ENCODE measurements at places on chromosomes 11 and 22.

DNA sequence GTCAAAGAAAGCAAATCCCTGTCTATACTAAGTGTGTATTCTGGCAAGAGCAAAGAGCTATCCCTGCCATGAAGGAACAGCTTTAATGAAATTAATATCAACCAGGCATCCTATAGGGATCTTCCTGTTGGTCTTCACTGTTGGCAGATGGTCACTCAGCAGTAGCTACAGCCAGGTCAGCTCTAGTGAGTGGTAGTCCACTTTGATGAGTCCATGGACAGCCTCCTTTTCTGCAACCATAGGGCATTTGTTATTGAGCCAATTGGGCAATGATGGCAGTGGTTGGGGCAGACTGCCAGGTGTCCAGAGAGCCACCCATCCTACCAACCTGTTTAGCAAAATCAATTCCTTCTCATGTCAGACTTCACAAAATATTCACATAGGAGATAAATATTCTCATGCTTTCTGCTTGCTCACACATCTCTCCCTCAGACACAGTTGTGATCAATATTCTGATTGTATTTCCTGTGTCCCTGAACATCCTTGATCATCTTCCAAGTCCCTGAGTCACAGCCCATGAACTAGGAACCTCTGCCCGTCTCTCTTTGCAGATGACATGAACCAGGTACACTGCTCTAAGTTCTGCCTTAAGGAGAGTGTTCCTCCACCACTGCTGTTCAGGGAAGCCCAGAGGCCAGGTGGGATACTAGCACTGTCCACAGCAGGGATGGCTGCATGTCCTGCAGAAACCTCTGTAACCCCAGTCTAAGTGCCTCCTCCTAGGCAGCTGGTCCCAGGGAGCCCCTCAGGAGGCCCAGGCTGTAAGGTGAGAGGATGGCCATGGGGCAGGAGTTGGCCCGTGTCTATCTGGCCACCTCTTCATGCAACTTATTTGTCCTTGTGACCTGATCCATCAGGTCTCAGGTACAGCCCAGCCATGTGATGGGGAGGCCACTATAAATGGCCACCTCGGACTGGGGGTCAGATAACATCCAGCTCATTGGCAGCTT, 74.2 kb upstream of the IGLL5 start:
- no peak for DNase-seq

- DNase-seq, result no peak
These were observed 3.9 kb downstream of the SCGB2A2 start for GRCh38 chr11:62273789-62274275.

GRCh38 chr11:23749762-23750430, 747.0 kb upstream of the LUZP2 start:
- no peak for DNase-seq

GRCh38 chr11:2802389-2803185, 83.0 kb downstream of the CDKN1C start:
- DNase-seq, result no peak

GRCh38 chr11:39149214-39149613, 2310.2 kb downstream of the LRRC4C start:
- no peak for DNase-seq

DNA sequence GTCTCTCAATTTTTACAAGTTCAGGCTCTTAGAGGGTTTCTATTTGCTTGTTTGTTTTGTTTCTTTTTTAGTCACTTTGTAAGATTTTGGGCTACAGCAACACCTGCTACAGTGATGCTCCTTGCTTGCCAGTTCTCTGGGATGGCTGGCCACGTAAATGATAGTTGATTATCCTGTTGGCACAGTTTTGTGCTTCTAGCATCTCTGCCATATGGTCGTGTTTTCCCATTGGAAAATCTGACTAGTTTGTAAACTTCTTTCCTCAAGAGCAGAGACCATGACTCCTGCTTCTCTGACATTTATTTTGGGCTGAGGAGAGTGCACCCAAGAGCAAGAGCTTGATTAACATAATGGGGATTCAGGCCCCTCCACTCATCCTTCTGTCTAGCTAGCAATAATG, 1621.6 kb upstream of the RAG2 start:
- no peak for DNase-seq

DNA sequence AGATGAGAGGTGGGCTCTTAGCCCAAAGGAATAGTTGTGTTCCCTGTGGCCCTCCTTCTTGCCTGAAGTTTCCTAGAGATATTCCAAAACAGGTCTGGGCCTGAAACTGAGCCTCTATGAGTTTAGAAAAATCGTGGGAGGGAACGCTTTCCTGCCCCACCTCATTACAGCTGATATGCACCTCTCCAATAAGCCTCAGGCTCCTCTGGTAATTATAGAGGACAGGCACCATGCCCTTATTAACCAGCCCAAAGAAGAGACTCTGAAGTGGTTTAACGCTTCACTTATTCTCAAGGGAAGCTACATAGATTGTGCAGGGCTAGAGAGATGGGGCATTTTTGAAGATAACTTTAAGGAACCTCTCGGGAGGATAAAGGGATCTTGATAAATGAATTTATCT, 3.4 kb upstream of the MPZL2 start:
- DNase-seq, result no peak

DNA sequence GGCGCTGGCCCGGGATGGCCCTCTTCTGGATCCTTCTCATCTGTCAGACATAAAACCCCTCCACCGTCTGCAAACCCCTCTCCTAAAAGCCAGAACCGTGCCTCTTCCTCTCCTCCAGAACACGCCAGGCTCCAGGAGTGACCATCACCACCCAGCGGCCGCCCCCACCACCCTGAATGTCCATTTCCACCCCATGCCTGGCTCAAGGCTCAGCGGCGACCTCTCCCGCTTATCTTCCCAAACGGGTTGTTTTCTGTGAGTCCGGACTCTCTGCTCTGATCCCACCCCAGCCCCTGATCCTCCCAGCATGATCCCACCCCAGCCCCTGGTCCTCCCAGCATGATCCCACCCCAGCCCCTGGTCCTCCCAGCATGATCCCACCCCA, 37.6 kb downstream of the CELSR1 start:
- DNase-seq, result no peak

DNA sequence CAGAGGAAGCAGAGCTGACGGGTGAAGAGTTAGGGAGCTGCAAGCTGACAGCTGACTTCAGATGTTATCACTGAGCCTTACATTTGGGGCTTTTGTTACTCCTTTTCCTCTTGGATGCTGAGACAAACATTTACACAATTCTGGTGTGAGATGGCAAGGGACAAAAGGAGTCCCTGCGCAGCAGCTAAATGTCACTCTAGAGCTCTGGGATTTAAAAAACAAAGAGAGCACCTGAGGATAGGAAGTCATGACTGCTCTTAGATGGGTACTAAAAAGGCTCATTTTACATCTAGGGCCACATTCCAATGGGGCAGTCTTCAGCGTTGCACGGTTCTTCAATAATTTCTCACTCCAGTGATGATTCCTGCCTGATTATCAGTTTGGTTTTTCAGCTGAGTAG, 204.5 kb downstream of the RAB38 start:
- no peak for DNase-seq

GRCh38 chr22:49770547-49771265, 57.0 kb downstream of the BRD1 start:
- no peak for DNase-seq

DNA sequence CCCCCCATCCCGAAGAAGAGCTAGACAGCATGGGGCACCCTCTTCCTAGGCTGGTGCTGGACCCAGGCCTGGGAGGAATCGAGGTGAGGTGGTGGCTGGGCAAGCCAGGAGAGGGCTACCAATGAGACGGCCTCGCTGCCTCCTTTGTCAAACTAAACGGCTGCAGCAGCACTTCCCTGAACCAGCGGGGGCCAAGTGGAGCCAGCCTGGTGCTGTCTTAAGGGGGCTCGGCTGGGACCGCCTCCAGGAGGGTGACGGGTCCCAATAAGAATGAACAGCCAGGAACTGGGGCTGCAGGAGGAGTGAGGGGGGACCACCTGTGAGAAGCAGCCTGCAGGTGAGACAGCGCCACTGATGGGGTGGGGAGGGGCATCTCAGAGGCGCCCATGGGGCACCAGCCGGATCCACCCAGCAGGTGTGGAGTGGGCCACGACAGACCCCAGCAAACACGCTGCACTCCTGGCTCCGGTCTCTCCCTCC, 17.1 kb downstream of the IFT27 start:
- no peak for DNase-seq

DNA sequence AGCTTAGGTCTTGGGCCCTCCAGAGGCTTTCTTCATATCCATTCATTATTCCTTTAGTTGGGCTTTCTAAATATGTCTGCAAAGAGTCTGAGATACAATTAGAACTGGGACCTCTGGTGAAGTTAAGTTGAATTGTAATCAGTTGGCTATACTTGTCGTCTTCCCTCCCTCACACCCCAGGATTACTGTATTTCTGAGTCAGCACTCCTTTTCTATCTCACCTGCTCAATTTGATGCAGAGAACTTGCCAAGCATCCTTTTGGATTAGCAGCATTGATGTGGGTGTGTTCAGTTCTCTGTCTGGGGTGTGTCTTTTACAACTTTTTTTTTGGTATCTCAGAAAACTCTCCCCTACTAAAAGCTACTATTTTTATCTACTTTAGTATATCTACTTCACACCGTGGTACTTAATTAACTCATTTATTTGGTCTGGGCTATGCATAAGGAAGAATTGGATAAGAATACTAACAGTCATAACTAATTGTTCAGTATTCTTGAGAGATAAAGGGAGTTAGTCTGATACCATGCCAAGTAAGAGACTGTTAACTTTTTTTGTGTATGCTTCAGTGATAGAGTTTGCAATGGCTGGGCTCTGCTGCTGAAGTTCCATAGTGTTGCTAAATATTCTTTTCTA, 15.1 kb downstream of the CTNND1 start:
- no peak for DNase-seq

DNA sequence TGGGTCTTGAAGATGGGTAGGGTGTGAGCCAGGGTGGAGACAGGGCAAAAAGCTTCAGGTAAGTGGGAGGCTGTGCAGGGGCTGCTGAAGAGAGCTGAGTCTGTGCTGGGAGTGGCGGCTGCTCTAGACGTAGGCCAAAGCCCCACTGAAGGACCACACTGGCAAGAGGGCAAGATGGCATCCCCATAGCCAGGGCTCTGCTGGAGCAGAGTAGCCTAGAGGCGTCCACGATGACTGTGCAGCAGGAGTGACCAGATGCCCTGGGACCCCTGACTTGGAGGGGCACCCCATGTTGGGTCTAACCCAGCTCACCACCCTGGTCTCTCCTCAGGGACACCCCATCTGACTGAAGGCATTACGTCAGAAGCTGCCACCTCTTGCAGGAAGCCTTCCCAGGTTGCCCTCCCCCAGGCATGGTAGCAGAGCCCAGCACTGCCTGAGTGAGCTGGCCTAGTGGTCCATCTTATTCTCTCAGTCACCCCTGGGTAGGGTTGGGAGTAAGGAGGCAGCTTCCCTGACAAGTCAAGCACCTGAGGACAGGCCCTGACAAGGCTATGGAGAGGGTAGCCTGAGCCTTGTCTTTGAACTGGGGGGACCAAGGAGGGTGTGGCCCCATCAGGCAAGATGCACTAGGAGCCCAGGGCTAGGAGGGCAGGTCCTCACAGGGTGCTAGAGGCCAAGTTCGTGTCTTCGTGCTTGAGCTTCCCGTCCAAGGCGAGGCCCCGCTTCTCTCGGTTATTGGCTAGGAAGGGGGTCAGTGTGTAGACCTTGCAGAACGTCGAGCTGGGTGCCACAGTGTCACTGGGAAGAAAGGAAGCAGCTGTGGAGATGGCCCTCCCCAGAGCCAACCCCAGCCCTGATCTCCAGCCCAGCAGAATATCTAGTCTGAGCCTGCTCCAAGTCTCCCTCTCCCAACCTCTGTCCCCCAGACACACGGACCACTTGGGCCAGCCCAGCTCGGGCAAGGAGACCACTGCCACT, 33.1 kb downstream of the TPBGL start:
- DNase-seq, result no peak

- no peak for DNase-seq
These were observed 45.1 kb downstream of the LRFN4 start for GRCh38 chr11:66901964-66902390.

DNA sequence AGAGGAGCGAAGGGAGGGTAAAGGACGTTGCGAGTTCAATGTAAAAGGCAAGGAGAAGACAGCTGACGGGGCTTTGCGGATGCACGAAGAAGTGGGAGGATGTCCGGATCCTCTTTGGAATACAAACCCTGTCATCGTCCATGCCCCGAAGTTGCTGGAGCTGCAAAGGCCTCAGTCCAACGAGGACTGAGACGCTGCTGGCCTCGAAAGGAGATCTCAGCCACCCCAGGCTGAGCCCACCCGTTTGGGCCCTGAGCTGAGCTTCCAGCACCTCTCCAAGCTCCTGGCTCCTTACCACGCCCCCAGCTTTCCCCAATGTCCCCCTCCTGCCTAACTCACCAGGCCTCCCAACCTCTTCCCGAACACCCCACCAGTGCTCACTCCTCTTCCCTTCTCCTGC, 46.1 kb upstream of the PHF21B start:
- DNase-seq, result no peak

DNA sequence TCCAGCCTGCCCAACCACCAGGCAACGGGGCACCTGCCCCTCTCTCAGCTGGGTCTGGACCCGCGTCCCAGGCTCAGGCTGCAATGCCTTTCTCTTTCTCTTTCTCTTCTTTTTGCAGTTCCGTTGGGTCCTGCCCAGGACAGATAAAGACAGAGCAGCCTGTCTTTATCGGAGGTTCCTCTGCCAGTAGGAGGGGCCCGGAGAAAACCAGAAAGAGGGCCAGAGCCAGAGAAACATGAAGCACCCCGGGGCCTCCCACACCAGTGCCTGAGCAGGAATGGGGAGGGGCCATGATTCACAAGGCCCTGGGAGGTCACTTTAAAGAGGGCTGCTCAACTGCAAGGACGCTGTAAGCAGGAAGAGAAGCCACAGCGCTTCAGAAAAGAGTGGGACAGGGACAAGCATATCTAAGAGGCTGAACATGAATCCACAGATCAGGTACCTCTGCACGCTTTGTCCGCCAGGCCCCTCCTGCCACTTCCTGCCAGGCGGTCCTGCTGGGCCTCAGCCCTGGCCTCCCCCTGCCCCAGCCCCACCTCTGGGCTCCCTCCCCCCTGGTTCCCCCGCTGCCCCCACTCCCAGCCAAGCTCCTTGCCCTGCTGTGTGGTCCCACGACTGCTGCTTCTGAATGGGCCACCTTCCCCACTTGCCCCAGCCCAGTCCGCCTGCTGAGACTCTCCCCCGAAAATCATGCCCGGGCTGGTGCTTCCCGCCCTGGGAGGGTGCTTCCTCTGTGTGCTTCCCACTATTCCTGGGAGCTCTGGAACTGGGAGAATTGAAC, at the start of gene APOBEC3C:
Gene APOBEC3C, plus strand, starts transcription at position 316 of the 781 bp plus-strand sequence. Its CDS starts 106 bp downstream, at position 422.
- peak; percentile 47 for DNase-seq

GRCh38 chr11:69039501-69039900, 9.2 kb upstream of the TPCN2 start:
- no peak for DNase-seq

DNA sequence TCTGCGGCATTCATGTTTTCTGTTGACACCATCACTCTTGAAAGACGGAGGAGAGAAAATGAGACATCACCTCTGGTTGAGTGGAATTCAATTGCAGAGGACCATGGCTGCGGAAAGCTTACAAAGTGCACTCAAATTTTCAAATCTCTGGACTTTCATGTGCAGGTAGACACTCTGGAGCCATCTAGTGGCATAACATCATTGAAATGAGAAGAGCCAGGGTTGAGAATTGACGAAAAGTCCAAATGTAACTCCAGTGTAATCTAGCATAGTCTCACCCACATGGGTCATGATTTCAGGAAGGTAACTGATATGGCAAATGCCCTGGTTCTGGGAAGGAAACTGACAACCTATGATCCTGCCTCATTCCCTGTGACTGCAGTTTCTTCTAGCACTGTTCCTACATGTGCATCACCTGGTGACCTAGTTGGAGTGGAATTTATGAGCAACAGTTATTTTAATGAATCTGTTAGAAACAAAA, 687.8 kb downstream of the KCNA4 start:
- DNase-seq, result no peak
